ENCODE measurements at places on chromosomes 6 and 20. TPM values are rescaled to one million over a fixed set of nuclear protein-coding genes. Genes with fewer than 3 reads are reported as not detected.

GRCh38 chr20:20371681-20372080, 3.8 kb downstream of the INSM1 start:
- no peak for DNase-seq

DNA sequence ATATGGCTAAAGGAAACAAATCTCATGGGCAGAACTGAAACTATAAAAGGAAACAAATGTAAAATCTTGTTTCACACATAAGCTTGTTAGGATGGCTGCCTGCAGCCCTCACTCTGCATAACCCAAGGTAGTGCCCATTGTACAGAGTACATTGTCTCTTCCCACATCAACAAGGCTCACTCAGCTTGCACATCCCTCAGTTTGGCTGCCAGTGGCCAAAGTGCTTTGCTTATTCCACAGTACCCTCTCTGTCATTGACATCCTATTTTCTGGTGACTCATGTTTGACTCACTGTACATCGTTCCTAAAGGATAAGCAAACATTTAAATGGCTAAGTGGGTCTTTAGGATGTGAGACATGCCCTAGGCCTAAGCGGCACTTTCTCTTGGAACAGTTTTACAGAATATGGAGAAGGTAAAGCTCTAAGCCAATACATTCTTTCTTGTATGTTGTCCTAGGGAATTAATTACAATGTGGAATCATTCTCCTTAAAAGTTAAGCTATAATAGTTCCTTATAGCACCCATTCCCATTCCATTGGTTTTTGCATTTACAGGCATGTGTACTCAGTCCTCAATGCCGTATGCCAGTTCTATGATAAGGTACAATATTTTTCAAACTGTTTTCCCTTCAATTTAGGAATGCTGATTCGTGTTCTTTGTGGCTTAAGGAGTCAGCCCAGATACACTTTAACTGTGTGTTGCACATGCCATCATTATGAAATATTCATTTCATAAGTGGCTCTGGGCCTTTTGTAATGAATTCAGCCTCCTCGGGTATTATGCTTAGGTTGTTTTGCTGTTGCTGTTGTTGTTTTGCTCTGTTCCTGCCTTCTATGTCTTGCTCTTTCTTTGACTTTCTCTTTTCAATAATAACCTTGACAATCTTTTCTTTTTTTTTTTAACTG, 5.5 kb downstream of the ANKEF1 start:
- DNase-seq: no peak

- DNase-seq: no peak
These were observed 25.8 kb upstream of the FBXL4 start for GRCh38 chr6:98973571-98973970.

Gene POM121L2
- total RNA-seq: not detected

Gene GNMT
- total RNA-seq: not detected

Gene NELFE
- 71.2 TPM for total RNA-seq

DNA sequence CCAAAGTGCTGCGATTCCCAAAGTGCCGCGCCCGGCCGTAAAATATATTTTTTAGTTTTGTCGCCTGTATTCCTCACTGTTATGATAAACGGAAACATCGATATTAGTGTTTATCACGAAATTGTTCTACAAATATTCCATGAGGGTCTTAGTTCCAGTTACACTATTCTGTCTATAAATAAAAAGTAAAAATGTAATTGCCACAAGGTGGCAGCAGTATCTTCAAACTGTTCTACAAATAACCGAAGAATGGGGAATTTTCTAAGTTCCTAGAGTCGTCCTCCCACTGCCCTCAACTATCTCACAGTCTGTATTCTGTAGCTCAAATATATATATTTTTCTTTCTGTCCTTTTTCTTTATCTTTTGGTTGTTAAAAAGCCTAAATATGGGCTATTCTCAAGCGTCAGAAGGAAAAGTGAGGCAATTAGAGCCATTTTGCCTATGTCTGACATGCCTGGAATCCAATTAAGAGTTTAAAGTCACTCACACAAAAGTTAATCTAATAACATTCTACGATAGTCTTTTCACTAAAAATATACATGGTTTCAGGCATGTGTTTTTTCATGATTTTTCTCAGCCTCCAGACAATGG, 14.2 kb upstream of the FAM162B start:
- no peak for DNase-seq

Gene ENPP3
- total RNA-seq: 0.31 TPM

All from upper lobe of left lung (tissue), 6 donors.